Omental fat pad (tissue), 4 donors: ENCODE measurements at places on chromosomes 5 and 9. TPM values are rescaled to one million over a fixed set of nuclear protein-coding genes. Genes with fewer than 3 reads are reported as not detected.

The ZNF300 gene
- total RNA-seq = 3.0 TPM

The GABRA6 gene
- not detected for total RNA-seq

DNA sequence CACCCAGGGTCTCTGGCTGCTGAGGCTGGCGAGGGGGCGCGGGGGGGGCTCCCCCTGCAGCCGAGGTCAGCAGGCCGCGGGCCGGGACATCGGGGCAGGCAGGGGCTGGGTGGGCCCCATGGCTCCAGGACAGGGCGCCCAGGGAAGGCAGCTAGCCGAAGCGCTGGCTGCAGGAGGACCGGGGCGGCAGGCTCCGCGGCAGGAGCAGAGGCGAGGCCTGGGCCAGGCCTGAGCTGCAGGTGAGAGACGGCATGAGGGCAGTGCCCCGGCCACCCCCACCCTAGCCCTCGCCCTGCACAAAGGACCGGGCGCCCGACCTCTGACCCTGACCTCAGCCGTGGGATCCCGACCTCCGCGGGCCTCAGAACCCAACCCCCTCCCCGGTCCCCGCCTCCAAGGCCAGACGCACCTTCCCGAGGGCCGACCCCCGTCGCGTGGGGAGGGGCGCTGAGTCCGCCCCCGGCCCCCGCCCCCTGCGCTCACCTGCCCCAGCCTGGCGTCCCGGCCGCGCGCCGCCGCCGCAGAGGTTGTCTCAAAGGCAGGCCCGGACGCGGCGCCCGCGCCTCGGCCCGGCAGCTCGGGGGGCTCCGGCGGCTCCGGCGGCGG lies 431 bp downstream of the RNF208 start:
- DNase-seq = no peak

DNA sequence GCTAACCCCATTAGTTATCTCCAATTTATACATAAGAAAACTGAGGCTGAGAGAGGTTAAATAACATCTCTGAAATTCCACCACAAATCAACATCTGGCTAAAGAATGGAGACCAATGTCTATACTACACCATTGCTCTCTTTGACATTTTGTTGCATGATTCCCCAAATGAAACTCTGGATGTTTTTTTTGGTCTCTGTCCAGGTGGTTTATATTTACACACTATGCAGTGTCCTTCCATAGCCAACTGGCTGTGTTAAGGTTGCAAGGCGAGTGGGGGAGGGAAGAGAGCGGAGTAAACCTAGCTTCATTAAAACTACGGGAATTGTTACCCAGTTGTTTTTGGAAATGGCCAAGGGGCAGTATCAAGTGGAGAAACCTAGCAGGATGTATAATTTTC lies 67.2 kb downstream of the KIF4B start:
- DNase-seq = no peak

- no peak for DNase-seq
Observed at GRCh38 chr5:1220831-1221230, 4.3 kb upstream of the SLC6A18 start.

- DNase-seq = no peak
Observed at GRCh38 chr5:142749321-142749720, 20.9 kb upstream of the ARHGAP26 start.

- no peak for DNase-seq
Observed at GRCh38 chr5:119275601-119276173, 80.1 kb upstream of the TNFAIP8 start.
